Activated naive CD8-positive, alpha-beta T cell treated with anti-CD3 and anti-CD28 coated beads, Interleukin-2, amount 10 ng/mL, durations not matched to agents 7 days and 5 days (primary cell): ENCODE measurements at places on chromosomes 13 and 19. TPM values are rescaled to one million over a fixed set of nuclear protein-coding genes. Genes with fewer than 3 reads are reported as not detected.

PSG11 gene
- not detected for total RNA-seq

CPT1C gene
- total RNA-seq, result 4.1 TPM

ZNF829 gene
- total RNA-seq, result 8.4 TPM

ADPRHL1 gene
- 0.82 TPM for total RNA-seq

KCNN1 gene
- not detected for total RNA-seq

FSD1 gene
- total RNA-seq, result 20.8 TPM

MAMSTR gene
- 2.1 TPM for total RNA-seq
